ENCODE measurements at places on chromosomes 3 and 15. TPM values are rescaled to one million over a fixed set of nuclear protein-coding genes. Genes with fewer than 3 reads are reported as not detected.

The PPP1R14D gene
- not detected for total RNA-seq

GRCh38 chr3:71488391-71488809, 95.1 kb downstream of the FOXP1 start:
- no peak for ATAC-seq

DNA sequence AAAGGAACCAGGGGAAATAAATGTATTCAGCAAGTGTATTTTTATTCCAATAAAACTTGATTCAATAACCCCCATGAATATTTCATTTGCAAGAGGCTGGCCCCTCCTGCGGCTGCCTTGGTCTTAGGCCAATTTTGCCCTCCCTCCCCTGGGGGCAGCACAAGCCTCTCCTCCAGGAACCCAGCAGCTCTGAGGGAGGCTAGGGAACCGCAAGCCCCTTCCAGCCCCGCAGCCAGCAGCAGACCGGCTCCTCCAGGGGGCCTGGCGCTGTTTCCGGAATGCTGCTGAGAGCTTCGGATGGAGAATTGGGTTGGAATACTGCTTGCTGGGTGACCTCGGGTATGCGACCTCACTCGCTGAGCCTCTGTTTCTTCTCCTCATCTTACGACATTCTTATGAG, 150.1 kb downstream of the RAB11A start:
- no peak for ATAC-seq

The FOXB1 gene
- 9.1 TPM for total RNA-seq

- no peak for ATAC-seq
These were observed 2.5 kb downstream of the RBM15B start for GRCh38 chr3:51393564-51393963.

Data from motor neuron (in vitro differentiated cells).